Stimulated activated naive CD4-positive, alpha-beta T cell treated with Interleukin-2 at 50 U/mL for 16 hours (primary cell): ENCODE measurements at places on chromosomes 16 and 17.

DNA sequence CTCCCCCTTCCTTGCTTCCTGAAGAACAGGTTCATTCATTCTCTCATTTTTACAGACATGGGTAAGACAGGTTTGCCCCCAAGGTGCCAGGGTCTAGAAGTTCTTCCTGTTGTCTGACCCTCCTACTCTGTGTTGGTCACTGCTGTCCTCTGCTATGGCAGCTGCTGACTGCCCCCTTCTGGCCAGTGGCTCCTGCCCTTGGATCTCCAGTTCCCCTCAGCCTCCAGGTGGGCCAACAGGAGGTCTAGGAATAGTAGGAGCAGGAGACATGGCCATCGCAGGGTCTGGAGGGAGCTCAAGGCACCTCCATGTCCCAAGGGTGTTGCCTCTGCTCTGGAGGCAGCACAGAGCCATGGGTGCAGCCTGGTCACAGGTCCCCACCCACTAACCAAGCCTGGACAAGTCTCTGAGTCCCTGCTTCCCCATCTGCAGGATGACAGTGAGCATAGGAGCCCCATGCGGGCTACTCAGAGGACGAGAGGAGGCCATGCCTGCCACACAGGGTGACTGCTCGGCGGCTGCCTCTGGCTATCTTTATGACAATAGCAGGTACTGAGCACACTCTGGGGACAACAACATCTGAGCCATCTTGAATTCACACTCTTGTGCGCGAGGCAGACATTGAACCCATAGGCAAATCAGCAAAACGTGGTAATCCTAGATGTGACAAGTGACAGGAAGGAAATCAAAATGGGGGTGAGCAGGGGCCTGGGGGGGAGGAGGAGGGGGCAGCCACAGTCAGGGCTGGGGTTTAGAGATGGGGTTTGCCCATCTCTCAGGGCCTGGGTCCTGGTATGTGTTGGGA, 27.0 kb upstream of the NXPH3 start:
- DNase-seq: no peak

DNA sequence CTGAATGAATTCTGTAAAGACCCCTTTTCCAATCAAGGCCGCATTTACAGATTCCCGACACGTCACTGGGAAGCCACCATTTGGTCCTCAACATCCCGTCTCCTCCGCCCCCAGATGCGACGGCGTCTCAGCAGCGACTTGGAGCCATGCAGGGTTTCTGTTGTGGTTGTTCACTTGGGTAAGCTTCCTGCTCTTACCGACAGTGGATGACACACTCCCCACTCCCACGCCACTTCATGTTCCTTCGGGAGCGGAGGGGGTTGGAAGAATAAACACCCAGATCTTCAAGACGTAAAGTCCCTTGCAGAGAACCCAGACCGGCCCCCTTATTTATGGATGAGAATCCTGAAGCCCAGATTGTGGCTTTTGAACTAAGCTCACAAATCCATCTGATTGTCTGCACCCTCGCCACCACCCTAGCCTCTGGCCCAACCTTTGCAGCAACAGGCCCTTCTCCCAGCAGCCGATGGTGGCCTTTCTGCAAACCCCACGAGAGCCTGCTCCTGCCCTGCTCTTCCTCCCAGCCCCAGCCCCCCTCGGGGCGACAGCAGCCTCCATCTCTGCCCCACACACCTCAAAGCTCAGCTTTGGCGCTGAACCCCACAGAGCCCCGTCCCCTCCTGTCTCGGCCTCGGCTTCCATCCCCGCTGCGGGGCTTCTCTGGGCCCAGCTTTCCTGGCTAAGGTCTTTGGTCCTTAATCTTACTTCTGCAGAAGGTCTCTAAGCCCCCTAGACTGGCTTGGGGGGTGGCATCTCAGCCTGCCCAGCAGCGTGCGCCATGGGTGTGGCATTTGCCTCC, 19.0 kb upstream of the OSGIN1 start:
- no peak for DNase-seq

DNA sequence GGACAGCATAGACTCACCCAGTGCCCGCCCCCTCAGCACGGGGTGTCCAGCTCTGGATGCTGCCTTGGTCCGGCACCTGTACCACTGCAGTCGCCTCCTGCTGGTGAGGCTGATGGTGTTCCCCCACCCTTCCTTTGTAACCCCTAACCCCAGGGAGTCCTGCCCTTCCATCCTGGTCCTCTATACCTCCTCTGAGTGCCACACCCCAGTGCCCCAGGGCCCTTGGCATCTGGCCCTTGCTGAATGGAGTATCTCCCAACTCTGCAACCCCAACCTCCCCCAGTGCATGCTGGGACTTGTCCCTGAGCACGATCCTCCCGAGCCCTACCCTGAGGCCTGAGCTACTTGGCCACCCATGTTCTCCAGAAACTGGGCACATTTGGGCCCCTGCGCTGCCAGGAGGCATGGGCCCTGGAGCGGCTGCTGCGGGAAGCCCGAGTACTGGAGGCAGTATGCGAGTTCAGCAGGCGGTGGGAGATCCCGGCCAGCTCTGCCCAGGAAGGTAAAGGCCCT, 15.8 kb downstream of the RIPOR1 start:
- DNase-seq: no peak

DNA sequence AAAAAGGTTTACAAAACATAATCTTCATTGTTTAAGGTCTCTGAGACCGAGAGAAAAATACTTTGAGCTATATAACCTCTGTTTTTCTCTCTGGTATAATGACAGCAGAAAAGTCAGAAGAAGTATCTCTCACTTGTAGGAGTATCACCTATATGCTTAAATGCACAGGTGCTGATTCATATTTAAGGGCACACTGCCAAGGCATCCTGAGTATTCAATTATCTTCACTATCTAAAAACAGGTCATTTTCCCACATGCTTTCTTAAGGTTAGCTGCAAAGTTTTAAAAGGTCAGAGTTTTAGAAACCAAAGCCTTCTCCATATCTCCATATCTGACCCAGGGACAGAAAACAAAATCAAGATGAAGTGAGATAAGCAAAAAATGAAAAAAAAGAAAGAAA, 99.3 kb upstream of the C17orf78 start:
- DNase-seq: no peak

DNA sequence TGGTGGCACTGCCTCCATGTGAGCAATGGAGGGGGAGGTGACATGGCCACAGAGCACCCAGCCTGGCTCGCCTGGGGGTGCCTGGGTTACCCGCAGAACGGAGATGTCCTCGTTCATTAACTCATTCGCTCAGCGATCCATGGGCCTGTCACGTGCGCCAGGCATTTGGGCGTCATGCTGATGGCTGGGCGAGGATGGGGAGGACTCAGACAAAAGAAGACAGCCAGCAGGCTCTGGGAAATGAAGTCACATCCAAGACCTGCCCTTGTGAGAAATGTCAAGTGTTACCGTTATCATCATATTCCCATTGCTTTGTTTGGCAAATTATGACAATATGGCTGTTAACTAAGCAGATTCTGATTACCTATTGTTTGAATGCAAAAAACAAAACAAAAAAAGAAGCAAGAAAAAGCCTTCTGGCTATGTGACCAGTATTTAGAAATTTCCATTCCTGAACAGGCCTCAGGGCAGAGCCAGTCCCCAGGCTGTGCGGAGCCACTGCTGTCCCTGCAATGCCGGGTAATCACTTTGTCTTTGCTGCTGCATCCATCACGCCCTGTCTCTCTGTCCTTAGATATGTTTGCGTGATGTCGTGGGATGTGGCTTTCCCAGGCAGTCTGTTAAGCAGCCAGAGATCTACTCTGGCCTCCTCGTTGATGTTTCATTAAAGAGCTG, 57.9 kb downstream of the CMIP start:
- no peak for DNase-seq

DNA sequence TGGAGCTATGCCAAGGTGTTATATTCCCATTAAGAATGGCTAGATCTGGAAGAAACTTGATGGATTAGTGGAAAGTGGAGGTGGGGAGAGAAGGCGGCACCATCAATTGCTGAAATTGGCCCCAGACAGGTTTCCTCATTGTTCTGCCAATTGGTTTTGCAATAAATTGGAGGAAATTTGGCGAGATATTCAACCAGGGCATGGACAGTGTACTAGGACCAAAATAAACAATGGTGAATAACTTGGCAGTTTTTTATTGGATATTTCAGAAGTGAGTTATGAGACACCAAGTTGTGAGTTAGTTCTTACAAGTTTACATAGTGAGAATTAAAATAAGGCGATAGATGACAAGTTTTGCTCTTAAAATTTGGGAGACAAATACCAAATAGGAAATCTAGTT, 41.1 kb upstream of the SOX9 start:
- DNase-seq: no peak

- DNase-seq: no peak
Observed at GRCh38 chr16:17692484-17692883, 221.7 kb upstream of the XYLT1 start.

DNA sequence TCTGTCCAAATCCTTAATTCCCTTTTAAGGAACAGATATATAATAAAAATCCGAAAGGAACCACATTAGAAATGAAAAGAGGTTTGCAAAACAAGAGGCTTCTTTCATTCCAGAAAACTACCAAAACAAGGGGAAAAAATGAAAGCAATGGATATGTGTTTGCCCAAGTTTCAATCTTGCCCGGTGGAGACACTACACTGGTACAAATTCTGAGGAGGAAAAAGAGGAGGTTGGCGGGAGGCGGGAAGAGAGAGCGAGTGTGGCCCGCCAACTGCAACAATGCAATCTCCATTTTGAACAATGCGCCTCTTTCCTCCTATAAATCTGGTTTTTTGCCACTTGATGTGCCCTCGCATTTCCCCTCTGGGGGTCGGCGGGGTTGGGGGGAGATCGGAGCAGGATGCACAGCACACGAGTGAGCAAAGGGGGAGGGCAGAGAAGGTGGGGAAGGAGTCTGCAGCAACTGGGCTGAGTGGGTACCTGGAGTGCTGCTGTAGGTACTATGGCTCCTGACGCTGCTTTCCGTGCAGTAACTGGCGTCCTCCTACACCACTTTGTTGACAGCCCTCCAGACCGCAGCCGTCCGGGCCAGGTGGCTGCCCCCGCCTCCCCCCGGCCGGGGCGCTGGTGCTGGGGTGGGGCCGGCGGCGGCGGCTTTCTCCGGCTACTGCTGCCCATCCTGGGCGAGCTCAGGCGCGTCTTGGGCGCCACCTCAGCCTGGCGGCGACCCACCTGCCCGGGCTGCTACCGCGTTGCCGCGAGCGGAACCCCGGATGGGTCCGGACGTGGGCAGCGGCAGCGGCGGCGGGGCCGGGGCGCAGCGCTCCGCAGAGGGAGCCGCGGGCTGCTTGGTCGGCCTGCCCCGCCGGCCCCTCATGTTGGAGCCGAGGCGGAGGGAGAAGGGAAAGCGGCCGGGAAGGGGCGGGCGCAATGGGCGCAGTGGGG, 93.8 kb upstream of the PLEKHM1 start:
- DNase-seq: no peak
